Ureter (tissue), 1 donor: ENCODE measurements at places on chromosomes 7 and 10. TPM values are rescaled to one million over a fixed set of nuclear protein-coding genes. Genes with fewer than 3 reads are reported as not detected.

Gene CYP26A1
- total RNA-seq, result not detected

Gene ZNF853
- total RNA-seq, result 9.4 TPM

Gene EBF3
- total RNA-seq, result 5.5 TPM

Gene BHLHA15
- 0.73 TPM for total RNA-seq

Gene PNLIP
- not detected for total RNA-seq

- no peak for DNase-seq
Observed at GRCh38 chr10:63667596-63668480, 146.6 kb downstream of the REEP3 start.

DNA sequence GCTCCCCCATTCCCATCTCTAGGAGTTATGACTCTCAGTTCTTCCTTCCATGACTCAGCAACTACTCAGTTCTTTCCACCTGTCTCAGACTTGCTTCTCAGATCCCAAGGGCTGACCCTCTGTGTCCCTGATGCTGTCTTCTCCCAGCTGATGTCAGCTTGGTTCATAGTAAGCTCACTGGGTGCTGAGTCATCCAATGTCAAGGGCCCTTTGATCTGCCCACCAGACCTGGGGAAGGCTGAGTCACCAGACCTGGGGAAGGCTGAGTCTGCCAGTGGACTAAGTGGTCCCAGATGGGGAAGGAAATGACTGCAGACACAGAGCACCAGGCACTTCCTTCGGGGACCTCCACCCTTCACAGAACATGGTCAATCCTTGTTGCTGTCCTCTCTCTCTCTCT lies 76.1 kb upstream of the ZEB1 start:
- no peak for DNase-seq

GRCh38 chr7:19293431-19293830 lies 148.2 kb upstream of the FERD3L start:
- DNase-seq, result no peak

- DNase-seq, result no peak
Observed at GRCh38 chr7:7035851-7036250, 146.5 kb upstream of the C1GALT1 start.

DNA sequence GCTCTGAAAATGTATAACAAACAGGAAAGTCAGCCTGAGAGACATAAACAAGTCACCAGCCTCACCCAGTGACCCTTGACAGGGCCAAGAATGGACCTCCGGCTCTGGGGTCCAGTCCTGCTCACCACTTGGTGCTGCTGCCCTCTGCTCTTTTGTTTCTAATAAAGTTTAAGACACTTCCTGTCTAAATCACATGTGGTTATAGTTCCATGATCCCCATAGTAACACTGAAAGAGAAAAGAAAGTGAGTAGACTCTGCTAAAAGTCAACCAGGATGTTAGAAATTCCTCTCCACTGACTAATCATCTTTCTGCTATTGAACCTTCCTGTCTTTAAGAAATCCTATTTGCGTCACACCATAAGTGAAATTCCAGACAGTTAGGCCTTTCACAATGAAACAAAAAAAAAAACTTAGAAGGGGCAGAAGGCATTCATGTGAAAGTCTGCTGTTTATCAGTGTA lies 179.2 kb upstream of the BET1 start:
- DNase-seq, result no peak

DNA sequence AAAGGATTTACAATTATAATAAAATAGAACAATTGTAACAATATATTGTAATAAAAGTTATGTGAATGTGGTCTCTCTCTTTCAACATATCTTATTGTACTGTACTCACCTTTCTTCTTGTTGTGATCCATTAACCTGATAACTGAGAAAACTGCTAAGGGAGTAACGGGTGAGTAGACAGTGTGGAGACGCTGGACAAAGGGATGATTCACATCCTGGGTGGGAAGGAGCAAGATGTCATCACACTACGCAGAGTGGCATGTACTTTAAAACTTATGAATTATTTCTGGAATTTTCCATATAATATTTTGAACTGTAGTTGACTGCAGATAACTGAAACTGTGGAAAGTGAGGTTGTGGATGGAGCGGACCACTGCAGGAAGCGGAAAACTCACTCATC lies 91.2 kb upstream of the PLPP4 start:
- DNase-seq, result no peak

GRCh38 chr7:4288791-4289394 lies 393.2 kb upstream of the FOXK1 start:
- no peak for DNase-seq

- no peak for DNase-seq
Observed at GRCh38 chr10:96747734-96748550, 27.6 kb upstream of the PIK3AP1 start.

GRCh38 chr7:101119876-101120275 lies 7.0 kb upstream of the SERPINE1 start:
- no peak for DNase-seq

DNA sequence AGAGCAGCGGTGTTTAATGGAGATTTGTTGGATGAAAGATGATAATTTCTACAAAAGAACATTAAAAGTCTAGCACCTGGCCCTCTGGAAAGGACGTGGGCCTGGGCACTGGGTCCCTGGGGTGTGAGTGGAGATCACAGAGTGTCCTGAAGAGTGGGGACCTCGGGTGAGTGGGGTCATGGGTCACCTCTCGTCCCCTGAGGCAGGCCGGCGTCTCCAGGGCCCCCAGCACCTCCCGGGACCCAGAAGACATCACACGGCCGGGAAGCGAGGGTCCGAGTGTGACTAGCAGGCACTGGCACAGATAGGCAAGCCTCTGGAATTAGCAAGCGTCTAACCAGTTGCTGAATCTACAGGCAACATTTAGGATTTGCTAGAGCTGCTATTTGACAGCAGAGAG lies 257.2 kb downstream of the MAD1L1 start:
- DNase-seq, result no peak

DNA sequence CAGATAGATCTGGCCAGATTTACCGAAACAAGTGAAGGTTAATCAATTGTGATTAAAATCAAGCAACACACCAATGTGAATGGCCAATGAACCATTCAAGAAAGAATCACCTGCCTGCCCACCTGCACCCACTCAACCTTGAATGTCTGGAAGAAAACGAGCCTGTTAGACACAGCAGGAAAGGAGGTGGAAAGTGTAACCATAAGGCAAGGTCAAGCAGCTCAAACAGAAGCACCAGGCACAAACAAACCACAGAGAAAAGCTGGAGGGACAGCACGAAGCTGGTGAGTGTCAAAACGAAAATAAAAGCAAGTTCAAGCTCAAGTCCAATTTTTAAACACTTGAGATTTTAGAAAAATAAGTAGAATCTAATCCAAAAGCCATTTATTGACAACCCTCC lies 64.9 kb downstream of the STEAP1B start:
- no peak for DNase-seq

DNA sequence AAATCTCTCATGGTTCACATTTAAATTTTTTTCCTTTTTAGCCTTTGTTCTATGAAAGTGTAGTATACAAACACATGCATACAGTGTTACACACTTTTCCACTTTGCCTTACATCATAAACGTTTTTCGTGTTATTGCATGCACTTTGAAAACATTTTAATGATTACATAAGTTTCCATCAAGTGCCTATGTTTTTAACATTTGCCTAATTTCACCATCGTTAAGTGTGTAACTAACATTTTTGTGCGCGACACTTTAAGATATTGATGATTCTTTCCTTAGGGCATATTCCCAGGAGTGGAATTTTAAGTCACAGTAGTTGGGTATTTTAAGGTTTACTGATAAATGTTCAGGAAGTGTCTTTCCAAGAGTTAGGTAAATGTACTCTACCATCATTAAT lies 1.5 kb upstream of the FRAT2 start:
- no peak for DNase-seq

GRCh38 chr10:12394241-12395033 lies 45.1 kb downstream of the CAMK1D start:
- DNase-seq, result peak; percentile 31

- no peak for DNase-seq
Observed at GRCh38 chr7:14400271-14400670, 410.8 kb upstream of the ETV1 start.

DNA sequence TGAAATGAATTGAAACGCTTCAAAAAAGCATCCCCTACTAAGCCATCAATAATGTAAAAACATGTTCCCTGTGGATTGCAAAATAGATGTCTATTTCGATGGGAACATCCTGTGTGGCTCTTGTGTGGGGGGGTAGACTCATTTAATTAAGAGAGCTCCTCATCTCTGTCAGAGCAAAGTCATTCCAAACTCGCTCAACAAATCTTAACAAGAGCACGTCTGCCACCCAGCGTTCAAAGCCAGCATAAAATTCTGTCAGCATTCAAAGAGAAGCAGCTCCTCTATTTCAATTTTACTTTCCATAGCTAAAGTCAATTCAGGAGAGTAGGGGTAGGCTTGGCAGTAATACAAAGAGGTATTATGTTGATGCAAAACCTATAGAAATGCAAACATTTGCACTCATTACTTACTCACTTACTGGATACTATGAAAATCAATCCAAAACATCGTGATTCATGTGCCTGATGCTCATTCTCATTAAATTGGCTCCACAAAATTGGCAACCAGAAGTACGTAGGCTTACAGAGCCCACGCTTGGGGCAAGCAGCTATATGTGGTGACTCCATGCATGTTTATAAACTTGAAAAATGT lies 114.9 kb downstream of the IPMK start:
- DNase-seq, result peak; percentile 44

DNA sequence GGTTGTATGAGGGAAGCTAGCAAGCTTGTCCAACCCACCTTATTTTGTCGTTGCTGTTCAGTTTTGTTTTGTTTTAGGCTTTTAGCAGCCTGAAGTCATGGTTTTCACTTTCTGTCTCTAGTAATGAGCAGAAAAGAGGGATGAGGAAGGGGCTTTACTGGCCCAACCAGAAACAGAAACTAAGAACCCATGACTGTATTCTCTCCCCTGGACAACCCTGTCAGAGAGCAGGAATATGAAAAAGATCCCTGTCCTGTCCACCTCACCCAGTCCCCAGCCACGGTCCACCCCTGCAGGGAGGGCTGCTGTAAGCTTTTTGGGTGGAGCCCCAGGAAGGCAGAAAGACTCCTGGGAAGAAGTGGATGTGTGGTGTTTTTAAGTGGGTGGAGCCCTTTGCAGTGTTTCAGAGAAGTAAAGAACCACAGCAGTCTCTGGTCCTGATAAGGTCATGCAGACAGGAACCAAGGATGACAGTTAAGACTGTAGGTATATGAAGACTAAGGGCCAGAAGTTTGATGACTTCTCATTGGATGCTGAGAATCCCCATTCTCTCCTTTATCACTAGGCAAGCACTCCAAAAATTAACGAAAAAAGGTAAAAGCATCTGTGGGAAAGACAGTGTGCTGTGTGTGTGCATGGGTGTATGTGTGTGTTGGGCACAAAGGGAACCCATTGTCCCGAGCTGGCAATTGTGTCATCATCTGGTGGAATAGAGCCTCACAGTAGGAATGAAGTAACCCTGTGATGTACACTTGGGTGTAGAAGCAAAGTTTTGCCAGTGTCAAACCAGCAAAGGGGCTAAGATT lies 13.8 kb downstream of the MRPL32 start:
- no peak for DNase-seq

GRCh38 chr7:41028580-41028979 lies 674.3 kb downstream of the INHBA start:
- no peak for DNase-seq

- no peak for DNase-seq
Observed at GRCh38 chr10:3487228-3487627, 297.8 kb downstream of the KLF6 start.

DNA sequence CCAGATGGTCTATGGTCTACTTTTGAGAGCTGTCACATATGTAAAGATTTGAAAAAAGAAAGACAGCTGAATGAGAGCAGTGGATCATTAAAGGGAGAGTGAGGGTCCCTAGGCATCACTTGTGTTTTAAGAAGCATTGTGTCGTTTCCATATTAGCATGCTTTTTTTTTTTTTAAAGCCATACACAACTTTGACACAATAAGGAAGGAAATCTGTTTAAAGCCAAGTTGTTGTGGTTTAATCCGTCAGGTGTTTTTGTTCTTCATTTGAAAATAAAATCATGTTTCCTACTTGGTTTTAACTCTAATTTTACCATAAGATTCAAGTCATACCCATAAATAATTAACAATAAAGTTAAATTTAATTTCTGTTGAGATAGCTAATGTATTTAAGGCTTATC lies 53.5 kb downstream of the MDFIC start:
- no peak for DNase-seq

DNA sequence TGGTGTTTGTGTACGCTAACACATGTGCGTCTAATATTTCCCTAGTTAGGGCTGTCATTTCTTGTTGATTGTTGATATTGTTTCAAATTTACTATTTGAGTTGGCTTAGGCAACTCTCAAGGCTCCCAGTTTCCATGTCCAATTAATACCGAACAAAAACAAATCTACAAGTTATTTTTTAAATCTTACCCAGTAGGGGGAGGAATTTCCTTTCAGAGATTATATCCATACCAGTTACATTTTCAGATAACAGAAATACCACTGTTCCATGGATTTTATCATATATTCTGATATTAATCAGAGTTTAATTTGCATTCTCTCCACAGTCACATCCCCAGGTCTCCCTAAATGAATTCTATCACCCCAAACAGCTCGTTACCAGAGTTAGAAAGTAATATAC lies 7.2 kb upstream of the AKR1B10 start:
- no peak for DNase-seq

DNA sequence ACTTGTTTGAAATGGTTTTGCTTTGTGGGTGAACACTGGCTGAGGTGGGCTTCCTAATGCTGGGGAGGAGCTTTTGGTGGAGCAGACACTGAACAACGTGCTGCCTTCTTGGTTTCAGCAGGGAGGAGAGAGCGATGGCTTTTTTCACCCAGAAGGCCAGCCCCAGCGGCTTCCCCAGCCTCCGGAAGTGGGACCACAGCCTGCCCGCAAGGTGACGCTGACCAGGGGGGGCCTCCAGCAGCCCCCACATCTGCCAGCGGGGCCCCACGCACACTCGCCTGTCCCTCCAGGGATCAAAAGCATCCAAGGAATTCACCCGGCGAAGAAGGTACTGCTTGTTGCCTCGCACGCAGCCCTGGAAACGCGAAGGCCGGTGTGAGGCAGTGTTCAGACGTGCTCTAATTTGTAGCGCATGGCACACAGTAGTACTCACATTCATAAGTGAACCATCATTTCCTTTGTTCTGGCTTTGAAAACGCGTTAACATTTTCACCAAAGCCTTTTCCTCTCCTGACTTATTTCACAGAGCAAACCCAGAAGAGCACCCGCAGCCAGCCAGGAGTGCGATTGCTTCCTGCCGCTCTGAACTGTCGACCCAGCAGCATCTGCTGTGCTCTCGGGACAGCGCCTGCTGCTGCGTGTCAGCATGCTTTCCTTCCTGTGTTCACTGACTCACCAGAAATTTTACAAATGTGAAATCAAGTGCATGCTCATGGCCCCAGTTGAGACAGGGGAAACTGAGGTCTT lies 48.4 kb downstream of the SHH start:
- DNase-seq, result no peak
